Amygdala (tissue), 56 donors: ENCODE measurements at places on chromosomes 12 and 14.
A peak's percentile ranks its signal among the peaks of the same experiment; 100 is the strongest.

DNA sequence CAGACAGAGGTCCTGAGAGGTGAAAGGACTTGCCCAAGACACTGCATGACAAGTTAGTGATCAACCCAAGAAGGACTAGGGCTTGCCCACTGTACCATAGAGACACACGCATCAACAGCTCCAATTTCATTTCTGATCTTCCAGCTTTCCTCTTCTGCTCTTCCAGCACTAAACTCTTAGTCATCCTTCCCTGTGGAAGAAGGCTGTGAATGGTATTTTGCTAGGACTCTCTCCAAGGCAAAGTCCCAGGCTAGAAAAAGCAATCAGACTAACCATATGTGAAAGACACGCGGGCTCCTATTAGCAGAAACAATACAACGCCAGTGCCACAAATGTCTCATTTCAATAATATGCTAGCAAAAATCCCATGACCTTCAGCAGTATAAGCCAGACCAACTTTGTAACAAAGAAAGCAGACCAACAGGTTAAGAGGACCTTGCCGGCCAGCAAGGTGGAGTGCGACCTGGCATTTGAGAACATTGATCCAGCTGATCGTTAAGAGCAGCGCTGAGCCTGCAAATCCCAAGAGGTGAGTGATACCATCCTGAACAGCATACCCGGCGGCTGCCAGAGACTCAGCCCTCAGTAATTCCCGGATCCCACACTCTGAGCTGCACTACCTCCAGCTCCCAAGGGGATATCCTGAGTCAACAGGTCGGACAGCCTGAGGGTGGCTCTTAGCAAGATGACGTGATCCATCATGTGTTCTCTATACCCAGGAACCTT, 132.5 kb downstream of the FOXN3 start:
- no peak for DNase-seq

GRCh38 chr14:105020815-105021655, at the start of gene CDCA4:
TSS of gene CDCA4 (minus strand) at chr14:105021083. CDS start at chr14:105011929, 9,154 bp downstream.
- peak; percentile 96 for DNase-seq

GRCh38 chr12:68901551-68901950, 31.4 kb downstream of the CPM start:
- DNase-seq = no peak

DNA sequence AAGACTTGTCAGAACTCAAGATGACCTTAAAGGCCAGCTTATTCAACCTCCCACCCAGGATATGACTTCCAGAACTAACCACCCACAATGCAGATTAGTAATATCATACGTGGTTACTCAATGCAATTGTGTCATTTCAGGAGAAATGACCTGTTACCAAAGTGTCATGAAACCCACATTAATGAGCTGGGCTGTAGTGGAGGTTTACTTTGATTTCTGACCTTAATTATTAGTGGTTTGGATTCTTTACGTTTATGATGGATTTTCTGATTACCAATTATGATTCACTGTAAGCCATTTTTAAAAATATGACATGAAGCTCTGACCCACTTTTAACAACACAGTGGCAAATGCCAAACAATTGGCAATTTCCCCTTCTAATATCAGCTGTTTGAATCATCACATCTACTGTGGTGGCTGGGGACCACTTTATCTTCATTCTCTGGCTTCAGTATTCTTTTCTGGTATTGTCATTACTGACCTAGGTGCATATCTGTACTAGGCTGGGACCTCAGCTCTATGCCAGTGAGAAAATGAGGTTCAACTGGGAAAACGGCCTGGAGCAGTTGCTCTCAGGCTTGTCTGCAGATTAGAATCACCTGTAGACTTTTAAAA, 223.3 kb downstream of the RGS6 start:
- DNase-seq = no peak

GRCh38 chr14:34502545-34503225, 36.8 kb downstream of the EAPP start:
- no peak for DNase-seq

DNA sequence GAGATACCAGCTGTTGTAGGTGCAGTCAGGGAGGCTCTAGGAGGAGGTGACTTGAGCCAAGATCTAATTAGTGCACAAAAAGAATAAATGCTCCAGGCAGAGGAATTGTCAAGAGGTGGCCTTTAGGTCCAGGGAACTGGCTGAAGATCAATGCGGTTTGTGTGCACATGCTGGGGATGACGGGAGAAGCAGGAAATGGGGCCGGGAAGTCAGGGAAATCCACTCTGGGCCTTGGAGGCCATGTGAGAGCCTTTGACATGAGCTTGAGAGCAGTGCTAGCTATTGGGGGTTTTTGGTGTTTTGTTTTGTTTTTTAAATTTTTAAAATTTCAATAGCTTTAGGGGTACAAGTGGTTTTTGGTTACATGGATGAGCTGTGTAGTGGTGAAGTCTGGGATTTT, 67.4 kb downstream of the MVK start:
- DNase-seq = no peak

DNA sequence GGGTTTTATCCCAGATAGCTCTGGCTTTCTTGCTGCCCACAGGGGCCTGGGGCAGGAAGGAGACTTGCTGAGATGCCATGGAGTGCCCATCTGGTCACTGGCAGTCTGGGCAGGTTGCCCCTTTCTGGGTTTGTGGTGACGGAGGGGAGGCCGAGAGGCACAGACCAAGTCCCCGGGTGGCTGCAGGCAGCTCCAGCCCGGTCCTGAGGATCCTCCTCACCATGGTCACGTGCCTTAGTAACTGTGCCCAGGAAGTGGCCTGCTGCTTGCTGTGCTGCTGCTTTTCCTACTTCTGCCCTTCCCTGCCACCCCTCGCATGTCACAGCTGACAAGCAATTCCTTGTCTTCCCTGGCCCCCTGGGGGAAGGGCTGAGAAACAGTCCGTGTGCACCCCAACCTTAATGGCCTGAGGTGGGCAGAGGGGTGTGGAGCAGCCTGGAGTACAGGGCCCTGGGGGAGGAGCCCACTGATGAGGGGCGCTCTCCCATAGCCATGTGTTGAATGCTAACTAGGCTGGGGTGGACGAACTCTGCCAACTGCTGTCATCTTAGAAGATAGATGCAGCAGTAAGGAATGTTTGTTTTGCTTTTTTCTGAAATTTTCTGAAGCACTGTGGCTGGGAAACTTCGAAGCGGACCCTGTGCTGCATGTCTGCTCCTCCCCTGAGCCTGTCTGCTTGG, 54.9 kb upstream of the SRSF5 start:
- DNase-seq = peak; percentile 52

DNA sequence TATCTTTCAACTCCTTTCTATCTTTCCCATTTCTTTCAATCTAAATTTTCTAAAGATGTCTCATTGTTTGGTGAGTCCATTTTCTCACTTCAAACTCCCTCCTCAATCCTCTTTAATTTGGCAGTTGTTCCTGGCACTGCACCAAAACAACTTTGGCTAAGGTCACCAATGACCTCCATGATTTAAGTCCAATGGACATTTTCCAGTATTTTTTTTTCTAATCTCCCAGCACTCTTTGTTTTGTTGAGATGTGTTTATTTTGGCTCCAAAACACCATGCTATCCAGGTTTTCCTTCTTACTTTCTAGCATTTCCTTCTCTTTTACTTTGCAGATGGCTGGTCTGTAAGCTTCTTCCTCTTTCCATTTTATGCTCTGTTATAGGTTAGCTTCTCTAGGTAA, 42.5 kb upstream of the OTOGL start:
- no peak for DNase-seq

DNA sequence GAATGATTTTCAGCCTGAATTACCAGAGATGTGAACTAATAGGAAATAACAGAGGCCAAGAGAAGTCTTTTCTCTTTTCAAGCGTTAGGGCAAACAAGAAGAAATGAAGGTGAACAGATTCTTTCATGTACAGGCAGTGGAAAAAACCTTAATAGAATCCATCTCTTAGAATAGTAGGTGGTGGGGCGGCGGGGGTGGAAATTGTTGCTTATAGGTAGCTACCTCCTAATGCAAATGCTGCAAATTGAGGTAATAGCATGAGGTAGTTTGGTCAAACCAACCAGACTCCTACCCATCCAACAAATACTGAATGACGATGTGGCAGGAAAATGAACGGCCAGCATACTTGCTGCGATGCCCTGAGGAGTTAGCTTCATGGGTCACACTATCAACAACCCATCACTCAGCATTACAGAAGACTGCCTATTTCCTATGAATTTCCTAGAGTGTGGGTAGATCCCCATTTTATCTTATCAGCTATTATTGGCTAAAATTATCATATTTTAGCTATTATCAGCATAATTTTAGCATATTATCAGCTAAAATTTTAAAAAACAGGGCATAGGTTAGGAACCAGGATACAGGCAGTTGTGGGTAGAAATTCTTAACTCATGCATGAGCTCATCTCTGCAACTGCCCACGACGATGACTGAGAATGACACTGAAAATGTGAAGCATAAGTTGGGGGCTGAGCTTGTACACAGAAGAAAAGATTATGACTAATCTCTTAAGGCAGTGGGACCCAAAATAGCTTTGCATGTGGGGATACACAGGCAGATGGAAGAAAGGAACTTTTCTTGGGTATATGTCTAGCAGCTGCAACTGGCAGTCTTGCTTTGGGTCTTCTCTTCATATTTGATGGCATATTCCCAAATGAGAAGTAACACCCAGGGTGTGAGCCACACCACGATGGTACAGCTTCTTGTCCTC, 68.7 kb downstream of the NIN start:
- DNase-seq = no peak

GRCh38 chr12:56206452-56207166, 15.1 kb downstream of the RNF41 start:
- no peak for DNase-seq

DNA sequence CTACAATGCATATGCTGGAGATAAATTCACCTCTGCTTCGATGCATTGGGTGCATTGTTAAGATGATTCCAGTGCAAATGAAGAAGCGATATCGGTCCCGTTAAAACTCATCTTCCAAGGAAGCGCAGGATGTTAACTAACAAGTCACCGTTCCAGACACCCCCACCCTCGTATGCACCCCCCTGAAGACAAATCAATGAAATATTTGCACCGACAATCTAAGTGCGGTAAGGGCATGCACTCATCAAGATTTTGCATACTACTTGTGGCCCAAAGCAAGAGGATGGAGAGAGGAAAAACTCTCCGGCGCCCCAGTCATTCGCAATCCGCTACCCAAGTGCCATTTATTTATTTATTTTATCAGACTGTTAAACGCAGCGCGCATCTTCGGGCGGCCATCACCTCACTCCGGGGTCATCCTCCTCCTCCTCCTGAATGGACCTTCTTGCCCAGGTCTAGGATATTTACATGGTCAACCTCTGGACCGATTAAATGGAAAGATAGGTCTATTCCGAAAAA, 1.2 kb downstream of the NOVA1 start:
- peak; percentile 18 for DNase-seq

- DNase-seq = no peak
These were observed 9.1 kb upstream of the DEGS2 start for GRCh38 chr14:100168506-100168905.
